Placental pericyte (primary cell): ENCODE measurements at places on chromosomes 16 and 17. TPM values are rescaled to one million over a fixed set of nuclear protein-coding genes. Genes with fewer than 3 reads are reported as not detected.

The SNX20 gene
- total RNA-seq = not detected in 2 replicates

The DYNLRB2 gene
- 0.66 TPM in 1 of 2 replicates, not detected in the other for total RNA-seq

The CSF3 gene
- total RNA-seq = 6.8 and 29.1 TPM in 2 replicates

The CHD3 gene
- 56.3 and 73.5 TPM in 2 replicates for total RNA-seq

The GJC1 gene
- 6.8 and 39.9 TPM in 2 replicates for total RNA-seq

The GAST gene
- total RNA-seq = not detected in 2 replicates
